ENCODE measurements at places on chromosomes 5 and 9.

GRCh38 chr9:78606001-78606379 lies 309.1 kb downstream of the PSAT1 start:
- no peak for DNase-seq

DNA sequence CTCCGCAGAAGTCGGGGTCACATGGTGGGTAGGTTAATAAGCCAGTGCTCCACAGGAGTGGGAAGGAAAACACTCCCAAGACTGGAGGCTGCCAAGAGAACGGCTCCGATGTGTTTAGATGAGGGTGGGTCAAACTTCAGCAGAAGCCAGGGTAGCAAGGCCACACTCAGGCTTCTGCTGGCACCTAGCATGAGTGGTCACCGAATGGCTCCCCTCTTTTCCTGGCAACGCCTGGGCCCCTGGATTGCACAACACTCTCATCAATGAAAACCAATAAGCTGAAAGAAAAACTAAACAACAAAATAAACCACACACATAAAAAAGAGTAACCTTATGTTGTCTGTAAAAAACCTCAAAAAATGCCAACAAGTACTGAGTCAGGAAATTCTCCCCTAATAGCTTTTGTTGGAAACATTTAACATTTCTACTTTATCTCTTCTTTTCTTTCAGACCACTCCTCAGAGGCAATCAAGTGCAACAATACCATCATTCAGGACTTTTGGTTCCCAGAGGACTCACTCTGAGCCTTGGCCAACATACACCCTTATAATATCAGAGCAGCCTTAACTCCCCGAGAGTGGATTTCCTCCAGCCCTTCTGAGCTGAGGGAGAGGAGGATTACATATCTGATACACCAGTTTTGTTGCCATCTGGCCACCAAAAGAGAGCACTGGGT lies 279.9 kb downstream of the ENC1 start:
- no peak for DNase-seq

DNA sequence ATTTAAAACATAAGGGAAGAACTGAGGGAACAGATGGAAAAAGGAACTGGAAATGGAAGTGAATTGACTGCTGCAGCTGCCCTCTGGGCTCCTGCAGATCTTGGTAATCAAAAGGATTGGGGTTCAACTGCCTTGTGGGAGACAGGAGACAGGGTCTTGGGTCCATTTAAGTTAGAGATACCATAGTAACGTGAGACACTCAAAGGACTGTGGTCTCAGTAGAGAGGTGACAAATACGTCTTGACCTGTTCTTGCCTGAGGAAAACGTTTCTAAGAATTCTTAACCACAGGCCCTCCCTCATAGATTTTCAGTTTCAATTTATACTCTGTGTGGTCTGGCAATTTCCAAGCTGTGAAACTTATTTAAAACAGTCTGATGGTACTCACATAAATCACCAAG lies 100.8 kb upstream of the DHFR start:
- DNase-seq = no peak

- DNase-seq = no peak
Measured at GRCh38 chr5:41921874-41922273, 3.2 kb upstream of the FBXO4 start.

DNA sequence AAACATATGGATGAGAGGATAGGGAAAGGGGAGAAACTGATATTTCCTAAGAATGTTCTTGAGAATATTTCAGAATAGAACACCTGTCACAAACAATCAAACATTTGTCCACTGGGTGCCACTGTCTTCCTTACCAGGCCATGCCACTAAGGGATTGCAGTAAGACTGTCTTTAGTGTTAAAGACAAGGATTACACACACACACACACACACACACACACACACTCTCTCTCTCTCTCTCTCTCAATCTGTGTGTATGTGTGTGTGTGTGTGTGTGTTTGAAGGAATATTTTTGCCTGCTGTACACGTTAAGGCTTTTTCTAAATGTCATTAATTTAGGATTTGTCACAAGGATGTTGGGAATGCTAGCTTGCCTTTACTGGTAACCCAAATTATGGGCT lies 54.4 kb downstream of the CCDC192 start:
- peak; percentile 2 for DNase-seq

- no peak for DNase-seq
Measured at GRCh38 chr5:175282611-175283225, 161.3 kb downstream of the DRD1 start.

DNA sequence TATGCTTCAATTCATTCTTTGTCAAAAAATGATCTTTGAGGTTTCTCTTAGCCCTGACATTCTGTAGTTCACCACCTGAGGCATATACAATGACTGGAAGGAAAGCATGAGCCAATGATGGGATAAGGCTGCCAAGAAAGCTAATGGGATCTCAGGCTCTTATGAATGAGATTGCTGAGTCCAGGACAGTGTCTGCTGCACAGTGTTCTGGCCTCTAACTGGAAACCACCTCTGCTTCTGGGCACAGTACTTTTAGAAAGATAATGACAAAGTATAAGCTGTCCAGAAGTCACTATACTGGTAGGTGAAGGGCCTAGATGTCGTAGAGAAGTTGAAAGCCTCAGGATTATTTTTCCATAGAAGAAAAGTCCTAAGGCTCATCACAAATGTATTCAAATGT lies 69.1 kb upstream of the PAPPA start:
- no peak for DNase-seq

DNA sequence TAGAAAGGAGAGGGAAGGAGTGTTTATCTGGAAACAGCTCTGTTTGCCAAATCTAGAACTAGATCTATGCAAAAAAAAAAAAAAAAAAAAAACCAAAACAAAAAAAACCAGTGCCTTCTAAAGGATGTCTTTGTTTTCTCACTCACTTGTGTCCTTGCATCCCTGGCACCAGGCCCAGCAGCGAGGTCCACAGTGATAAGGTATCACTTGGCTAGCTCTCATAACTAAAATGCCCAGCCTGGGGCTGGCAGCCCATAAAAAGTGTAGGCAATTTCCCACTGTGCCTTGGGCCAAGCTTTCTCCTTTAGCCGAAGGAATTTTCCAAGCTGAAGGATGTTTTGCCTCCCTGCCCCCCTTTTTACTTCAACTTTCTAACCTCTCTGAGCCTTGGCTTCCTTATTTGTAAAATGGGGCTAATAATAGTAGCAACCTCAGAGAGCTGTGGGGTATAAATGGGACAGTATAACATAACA lies 20.8 kb downstream of the RGS3 start:
- DNase-seq = no peak

GRCh38 chr9:78835928-78836450 lies 539.1 kb downstream of the PSAT1 start:
- DNase-seq = no peak

DNA sequence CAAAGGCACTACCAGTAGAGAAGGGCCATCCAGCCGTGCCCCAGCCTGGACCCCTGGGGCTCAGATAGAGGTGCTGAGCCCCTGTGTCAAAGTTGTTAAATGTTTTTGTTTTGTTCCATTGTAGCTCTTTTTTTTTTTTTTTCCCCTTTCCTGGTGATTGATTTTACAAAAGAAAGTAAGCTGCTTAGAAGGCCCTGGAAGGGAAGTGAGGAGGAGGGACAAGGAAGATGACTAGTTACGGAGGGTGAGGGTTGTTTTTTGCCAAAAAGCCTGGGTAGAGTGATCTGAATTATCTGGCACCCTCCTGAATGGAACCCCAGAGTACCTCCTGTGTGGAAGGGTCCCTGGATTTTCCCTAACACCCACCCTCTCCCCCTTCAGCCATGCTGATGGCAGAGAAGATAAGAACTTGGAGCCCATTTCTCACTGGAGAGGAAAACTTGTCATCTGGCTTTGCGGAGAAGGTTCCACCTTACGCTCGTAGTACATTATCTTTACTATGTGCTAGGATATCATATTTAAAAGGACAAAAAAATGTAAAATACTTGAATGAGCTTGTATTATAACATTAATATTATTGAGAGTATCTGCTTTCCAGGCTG lies 33.4 kb downstream of the FAXDC2 start:
- DNase-seq = no peak

DNA sequence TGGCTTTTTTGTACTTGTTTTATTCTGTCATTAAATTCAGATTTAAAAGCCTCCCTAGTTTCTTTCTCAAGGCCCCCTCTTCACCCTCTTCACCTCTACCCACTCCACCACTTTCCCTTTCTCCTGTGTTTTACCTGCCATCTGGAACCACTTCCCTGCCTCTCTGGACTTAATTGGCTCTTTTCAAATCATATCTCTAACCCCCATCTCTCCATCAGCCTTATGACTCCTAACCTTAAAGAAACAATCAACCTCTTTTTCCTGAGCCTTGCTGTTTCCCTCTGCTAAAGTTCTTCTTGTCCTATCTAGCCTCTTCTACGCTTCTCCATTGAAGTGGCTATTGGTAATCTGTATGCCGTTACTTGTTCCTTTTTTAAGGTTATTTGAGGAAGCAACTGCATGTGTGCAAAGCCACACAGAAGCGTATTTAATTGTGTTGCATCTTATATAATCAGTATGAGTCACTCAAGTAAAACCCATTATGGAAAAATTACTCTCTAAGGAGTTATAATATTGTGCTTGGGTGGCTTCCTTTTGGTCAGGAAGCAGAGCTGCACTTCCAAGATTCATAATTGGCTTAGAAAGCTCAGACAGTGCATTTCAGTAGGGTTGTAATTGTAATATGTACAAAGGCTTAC lies 653.6 kb upstream of the ITGA1 start:
- DNase-seq = no peak

DNA sequence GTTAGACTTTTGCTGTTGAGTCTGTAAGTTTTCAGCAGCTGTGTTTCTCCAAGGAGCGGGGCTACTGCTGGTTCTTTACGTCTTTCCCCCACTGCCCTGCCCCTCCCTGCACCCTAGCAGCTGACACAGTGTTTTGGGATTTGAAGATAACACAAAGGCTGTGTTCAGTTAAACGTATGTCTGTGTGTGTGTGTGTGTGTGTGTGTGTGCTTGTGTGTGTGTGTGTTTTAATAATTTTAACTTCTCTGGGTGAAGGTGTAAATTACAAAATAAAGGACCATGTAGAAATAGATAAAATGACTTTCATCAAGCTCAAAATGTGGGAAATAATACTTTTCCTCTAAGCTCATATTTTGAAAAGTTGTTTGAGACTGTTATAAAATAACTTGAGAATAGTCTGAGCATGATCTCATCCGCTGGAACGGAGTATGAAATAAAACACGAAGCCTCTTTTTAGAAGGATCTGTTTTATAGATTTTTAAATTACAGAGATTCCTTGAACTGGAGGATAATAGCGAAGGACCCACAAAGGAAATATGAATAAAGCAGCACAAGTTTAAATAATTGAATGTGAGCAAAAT lies 10.9 kb downstream of the ABL1 start:
- DNase-seq = no peak

- no peak for DNase-seq
Measured at GRCh38 chr9:36328798-36329411, 70.7 kb upstream of the GNE start.

- no peak for DNase-seq
Measured at GRCh38 chr5:72812488-72812887, 4.0 kb upstream of the TNPO1 start.

- DNase-seq = no peak
Measured at GRCh38 chr9:134169724-134170401, 5.5 kb upstream of the RNU6ATAC start.

DNA sequence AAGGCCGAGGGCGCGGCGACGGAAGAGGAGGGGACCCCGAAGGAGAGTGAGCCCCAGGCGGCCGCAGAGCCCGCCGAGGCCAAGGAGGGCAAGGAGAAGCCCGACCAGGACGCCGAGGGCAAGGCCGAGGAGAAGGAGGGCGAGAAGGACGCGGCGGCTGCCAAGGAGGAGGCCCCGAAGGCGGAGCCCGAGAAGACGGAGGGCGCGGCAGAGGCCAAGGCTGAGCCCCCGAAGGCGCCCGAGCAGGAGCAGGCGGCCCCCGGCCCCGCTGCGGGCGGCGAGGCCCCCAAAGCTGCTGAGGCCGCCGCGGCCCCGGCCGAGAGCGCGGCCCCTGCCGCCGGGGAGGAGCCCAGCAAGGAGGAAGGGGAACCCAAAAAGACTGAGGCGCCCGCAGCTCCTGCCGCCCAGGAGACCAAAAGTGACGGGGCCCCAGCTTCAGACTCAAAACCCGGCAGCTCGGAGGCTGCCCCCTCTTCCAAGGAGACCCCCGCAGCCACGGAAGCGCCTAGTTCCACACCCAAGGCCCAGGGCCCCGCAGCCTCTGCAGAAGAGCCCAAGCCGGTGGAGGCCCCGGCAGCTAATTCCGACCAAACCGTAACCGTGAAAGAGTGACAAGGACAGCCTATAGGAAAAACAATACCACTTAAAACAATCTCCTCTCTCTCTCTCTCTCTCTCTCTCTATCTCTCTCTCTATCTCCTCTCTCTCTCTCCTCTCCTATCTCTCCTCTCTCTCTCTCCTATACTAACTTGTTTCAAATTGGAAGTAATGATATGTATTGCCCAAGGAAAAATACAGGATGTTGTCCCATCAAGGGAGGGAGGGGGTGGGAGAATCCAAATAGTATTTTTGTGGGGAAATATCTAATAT lies 58.1 kb downstream of the BASP1 start:
- no peak for DNase-seq

- peak; percentile 62 for DNase-seq
Measured at GRCh38 chr5:169637085-169637548, at the start of gene DOCK2. DOCK2 (plus strand) TSS chr5:169637275; CDS start chr5:169637327, 52 bp downstream.

- DNase-seq = no peak
Measured at GRCh38 chr9:75085640-75086039, 2.3 kb downstream of the NMRK1 start.
